ENCODE measurements at places on chromosomes 2 and 18. TPM values are rescaled to one million over a fixed set of nuclear protein-coding genes. Genes with fewer than 3 reads are reported as not detected.

DNA sequence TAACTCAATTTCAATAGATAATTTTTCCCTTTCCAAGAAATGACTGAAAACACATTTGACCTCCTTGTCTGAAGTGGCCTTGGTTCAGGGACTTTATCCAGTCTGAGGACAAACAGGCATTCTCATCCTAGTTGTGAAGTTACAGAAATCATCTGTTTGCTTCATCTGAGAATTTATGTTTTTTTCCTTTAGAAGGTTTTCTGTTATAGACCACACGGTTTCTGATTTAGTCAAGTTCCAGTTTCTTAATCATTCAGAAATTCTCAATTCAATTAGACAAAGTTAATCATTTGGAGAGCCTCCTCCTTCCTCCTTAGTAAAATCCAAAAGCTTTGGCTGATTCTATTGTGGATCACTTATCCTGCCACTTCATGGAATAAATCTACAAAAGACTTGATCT, 60.9 kb downstream of the ICOS start:
- DNase-seq, result no peak

DNA sequence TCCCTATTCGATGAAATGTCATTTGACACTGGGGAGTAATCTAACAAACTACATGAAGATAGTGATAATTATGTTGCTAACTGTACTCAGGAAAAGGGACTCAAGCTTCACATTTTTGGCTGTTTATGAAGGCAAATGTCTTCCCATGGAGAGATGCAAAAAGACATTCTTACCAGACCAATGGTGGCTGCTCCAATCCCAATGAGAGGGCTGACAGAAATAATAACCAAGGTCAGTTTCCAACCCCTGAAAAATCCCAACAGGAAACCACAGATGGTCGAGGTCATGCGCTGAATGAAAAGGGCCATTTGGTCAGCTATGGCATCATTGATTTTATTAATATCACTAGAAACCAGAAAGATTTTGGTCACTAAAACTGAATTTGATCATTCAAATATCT, 37.6 kb downstream of the ABCB11 start:
- no peak for DNase-seq

GRCh38 chr18:56831988-56832387, 180.8 kb downstream of the WDR7 start:
- no peak for DNase-seq

GRCh38 chr2:20994130-20994529, 49.7 kb downstream of the APOB start:
- no peak for DNase-seq

CD8B2 gene
- not detected for total RNA-seq

PRSS56 gene
- not detected for total RNA-seq
